ENCODE measurements at places on chromosomes 2 and 18.

- peak; percentile 69 for DNase-seq
These were observed 17.2 kb downstream of the SH3YL1 start for GRCh38 chr2:246489-247144.

DNA sequence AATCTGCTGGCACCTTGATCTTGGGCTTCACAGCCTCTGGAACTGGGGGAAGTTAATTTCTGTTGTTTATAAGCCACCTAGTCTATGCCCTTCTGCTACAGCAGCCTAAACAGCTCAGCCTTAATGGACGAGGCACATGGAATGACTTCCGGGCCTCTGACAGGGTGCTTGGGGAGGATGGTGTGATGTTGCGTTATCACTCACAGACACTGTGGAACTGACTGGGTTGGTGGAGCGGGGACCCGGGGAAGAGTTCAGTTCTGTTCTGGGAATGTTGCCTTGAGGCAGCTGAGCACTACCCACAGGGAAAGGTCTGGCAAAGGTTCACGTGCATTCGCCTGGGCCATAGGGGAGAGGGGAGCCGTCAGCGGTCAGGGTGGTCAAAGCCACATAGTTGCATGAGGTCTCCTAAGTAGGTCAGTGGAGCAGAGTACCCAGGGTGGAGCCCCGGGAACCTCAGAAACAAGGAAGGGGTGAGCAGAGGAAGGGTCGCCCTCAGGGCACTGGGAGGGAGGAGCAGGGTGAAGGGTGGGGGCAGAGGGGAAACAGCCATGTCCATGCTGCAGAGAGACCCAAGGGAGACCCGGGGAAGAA lies 36.2 kb downstream of the LRRFIP1 start:
- no peak for DNase-seq

GRCh38 chr2:181847702-181848101 lies 43.8 kb upstream of the ITPRID2 start:
- DNase-seq: no peak

DNA sequence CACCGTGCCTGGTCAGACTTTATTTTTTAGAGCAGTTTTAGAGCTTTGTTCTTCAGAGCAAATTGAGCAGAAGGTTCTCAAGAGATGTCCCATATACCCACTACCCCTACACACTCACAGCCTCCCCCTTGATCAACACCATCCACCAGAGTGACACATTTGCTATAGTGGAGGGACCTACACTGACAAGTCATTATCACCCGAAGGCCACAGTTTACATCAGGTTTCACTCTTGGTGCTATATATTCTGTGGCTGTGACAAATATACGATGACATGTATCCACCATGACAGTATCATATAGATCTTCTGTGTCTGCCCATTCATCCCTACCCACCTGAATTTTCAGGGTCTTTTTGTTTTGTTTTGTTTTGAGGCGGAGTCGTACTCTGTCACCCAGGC lies 15.4 kb upstream of the ATP6V1C2 start:
- no peak for DNase-seq

- DNase-seq: no peak
These were observed 1313.0 kb upstream of the FAM98A start for GRCh38 chr2:34912084-34912483.

- DNase-seq: peak; percentile 83
These were observed at the start of gene ANKMY1 for GRCh38 chr2:240557808-240558207. TSS of gene ANKMY1 (minus strand) at chr2:240557988. CDS start at chr2:240557335, 653 bp downstream.

DNA sequence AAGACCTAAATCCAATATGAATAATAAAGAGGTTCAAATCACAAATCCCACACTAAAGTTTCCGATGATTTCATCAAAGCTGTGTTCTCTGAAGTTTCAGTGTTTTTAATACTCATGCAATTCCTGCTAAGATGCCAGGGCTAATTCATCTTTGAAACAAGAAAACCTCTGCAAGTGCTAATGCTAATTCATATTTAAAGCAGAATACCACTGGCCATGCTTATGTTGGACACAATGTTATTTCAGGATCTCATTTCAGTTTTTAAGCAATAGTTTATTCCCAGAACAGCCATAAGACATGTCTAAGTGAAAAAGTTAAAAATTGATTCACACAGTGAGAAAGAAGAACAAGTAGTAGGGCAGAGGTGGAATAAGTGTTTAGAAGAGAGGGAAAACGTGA lies 62.8 kb downstream of the GRB14 start:
- DNase-seq: no peak
